ENCODE measurements at places on chromosomes 13 and 19.

- DNase-seq = no peak
Measured at GRCh38 chr19:9981406-9982260, 28.7 kb downstream of the COL5A3 start.

DNA sequence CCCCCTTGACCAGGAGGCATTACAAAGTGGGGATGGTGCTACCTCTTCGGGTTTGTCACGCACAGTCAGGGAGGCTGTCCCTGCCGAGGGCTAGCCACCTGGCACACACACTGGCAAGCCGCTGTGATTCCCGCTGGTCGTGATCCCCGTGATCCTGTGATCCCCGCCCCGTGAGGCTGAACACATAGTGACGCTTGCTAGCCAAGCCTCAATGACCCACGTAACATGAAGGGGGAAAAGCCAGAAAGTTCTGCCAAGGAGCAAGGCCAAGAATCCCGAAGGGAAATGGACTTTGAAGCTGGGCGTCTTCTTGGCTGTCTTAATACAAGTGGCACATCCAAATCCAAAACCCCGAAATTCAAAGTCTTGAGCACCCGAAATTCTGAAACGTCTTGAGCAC is 13.7 kb downstream of the LDLR start:
- no peak for DNase-seq

GRCh38 chr13:110605132-110605531 is 10.2 kb upstream of the NAXD start:
- DNase-seq = no peak

DNA sequence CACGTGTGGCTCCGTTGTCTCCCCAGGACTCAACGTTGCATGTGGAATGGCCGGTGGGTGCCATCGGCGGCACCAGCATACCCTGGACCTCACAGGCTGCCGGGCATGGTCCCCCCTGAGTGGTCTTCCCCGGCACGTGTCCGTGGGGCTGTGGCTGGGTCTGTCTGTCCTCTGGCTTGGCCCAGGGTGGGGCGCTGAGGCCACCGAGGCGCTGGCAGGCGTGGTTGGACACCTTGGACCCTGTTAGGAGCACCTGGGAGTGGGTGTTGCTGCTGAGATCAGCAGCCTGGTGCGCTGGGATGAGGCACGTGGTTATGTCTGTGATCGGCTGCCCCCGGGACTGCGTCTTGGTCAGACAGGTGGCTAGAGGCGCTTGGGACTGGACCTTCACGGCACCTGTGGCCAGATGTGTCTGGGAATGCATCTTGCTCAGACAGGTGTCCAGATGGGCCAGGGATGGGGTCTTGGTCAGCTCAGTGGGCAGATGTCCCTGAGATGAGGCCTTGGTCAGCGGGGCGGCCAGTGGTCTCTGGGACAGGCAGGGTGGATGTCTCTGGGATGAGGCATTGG is 9.2 kb downstream of the IQCN start:
- no peak for DNase-seq

GRCh38 chr19:43564800-43565199 is 10.5 kb downstream of the XRCC1 start:
- no peak for DNase-seq

GRCh38 chr13:100436099-100436498 is 152.5 kb downstream of the GGACT start:
- no peak for DNase-seq

DNA sequence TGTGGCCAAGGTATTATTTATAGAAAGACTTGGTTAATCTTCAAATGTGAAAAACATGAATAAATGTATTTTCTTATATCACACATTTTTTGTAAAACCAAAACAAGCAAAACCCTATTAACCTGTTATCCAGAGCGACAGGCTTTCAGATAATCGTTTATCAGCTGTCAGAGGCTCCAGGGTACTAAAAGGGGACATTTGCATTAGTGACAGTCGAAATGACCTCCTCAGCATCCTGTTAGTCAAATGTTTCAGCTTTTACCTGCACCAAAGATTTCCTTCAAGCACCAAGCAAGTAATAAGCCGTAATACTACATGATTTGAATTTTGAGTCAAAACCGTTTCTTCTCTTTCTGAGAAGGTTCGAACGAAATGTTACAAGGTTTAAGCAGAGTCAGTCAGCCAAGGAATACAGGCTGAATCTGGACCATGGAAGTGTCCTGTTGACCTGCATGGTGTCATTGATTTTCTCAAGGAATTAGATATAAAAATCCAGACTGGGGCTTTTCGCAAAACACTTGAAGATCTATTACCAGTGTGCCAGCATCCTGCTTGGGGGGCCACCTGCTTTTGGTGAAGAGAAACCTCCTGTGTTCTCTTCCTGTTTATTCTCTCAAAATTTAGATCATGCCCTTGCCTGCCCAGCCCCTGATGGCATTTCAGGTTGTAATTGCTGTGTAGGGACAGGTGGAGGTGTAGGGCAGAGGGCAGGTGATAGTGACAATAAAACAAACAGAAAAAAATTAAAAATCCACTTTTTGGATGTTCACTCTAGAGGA is 11.3 kb upstream of the RFC3 start:
- DNase-seq = no peak

- no peak for DNase-seq
Measured at GRCh38 chr19:47506459-47506858, 8.4 kb downstream of the NAPA start.

DNA sequence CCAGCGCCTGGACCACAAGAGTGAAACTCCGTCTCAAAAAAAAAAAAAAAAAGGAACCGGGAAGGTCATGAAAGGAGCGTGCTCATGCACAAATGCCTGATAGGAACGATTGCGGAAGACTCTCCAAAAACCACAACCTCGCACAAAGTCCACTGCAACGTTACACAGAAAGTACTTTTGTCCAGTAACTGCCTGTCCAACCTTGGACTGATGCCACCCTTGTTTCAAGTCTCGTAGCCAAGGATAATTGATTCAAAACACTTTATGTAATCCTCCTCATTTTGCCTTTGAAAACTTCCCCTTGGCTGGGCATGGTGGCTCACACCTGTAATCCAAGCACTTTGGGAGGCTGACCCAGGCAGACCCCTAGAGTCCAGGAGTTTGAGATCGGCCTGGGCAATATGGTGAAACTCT is 13.7 kb downstream of the LGALS7 start:
- DNase-seq = no peak

DNA sequence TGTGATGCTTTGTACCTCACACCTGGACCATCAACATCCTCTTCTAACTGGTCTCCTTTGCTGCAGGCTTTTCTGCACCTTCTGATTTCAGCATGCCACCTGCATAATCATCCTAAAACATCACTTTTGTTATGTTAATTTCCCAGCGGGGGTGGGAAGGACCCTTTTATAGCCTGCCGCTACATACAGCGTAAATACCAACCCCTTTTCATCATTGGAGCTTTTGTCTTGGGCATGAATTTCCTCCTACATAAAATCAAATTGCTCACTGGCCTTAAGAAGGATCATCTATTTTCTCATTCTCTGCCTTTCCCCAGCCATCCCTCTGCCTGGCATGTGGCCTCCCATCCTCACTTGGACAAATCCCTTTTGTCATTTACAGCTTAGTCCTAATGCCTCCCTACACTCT is 124.7 kb downstream of the RBM26 start:
- DNase-seq = no peak

- no peak for DNase-seq
Measured at GRCh38 chr19:10442698-10443097, 22.4 kb downstream of the PDE4A start.

GRCh38 chr13:22422023-22422422 is 751.1 kb downstream of the FGF9 start:
- no peak for DNase-seq

DNA sequence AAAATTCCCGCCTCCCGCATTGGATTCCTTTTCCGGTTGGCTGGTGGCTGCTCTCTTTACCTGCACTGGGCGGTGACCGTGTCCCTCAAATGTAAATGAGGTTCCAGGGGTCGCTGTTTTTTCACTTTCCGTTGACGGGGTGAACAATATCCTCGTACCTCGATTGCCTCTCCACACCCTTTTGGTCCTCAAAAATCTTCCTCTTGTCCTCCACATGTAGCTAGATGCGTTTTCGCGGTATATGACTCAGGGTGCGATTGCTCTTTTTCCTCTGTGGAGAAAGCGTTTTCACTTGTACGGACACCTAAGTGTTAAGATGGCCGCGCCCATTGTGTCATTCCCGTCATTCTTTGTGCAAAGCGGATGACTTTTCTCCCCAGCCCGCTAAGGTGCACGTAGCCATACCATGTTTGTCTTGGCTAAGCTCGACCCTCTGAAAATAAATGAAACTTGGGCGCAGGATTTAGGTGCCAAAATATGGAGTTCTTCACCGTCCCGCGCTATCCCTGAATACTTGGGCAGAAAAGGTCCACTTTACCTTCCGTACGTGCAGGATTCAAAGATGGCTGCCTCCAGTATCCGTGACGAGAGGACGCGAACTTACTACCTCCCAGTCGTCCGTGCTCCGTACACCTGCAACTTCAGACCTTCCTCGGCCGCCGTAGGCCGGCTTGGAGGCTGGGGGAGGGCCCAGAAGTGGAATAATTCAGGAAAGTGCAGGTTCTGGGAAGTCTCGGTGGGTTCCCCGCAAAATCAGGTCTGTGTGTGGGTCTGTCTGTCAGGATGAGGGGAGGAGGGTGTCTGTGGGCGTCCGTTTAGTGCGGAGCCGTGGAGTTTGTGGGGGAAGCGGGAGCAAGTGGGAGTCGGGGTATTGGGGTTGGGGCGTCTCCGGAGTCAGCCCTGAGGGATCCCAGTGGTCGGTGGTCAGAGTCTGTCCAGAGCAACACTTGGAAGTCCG is at the start of gene ZNF613:
Gene ZNF613 (plus strand): TSS at position 689 of the 958 bp plus-strand sequence. CDS start 8,749 bp downstream, outside the sequence.
- DNase-seq = peak; percentile 76

- no peak for DNase-seq
Measured at GRCh38 chr13:25762795-25763377, 288.9 kb downstream of the SHISA2 start.

- DNase-seq = no peak
Measured at GRCh38 chr13:74114641-74115040, 19.6 kb downstream of the KLF12 start.

DNA sequence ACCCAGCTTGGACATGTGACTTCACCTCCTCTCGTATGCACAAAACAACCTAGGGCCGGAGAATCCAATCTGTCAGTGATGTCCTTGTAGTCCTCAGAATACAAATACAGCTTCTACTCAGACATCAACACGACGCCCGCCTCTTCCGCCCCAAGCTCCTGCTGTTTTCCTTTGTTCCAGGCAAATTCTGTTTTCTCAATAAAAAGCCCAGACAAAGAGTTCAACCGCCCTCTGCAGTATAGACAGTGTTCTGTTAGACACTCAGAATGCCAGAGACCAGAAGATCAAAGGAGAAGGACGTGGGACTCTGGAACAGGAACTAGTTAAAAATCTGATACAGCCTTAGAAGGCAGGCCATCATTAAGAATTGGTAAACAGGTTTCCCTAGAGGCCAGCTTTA is 42.0 kb upstream of the GGACT start:
- DNase-seq = no peak

DNA sequence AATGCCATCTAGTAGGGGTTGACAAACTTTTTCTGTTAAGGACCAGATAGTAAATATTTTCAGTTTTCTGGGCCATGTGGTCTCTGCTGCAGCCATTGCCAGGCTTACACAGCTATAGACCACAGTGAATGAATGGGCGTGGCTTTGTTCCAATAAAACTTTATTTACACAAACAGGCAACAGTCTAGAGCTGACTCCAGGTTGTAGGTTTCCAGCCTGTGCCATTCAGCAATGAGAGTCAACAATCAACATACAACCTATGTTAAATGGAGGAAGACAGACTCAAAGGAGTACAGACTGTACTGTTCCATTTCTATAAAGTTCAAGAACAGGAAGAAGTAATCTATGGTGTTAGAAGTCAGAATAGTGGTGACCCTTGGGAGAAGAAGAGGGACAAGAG is 15.2 kb upstream of the IZUMO2 start:
- no peak for DNase-seq

DNA sequence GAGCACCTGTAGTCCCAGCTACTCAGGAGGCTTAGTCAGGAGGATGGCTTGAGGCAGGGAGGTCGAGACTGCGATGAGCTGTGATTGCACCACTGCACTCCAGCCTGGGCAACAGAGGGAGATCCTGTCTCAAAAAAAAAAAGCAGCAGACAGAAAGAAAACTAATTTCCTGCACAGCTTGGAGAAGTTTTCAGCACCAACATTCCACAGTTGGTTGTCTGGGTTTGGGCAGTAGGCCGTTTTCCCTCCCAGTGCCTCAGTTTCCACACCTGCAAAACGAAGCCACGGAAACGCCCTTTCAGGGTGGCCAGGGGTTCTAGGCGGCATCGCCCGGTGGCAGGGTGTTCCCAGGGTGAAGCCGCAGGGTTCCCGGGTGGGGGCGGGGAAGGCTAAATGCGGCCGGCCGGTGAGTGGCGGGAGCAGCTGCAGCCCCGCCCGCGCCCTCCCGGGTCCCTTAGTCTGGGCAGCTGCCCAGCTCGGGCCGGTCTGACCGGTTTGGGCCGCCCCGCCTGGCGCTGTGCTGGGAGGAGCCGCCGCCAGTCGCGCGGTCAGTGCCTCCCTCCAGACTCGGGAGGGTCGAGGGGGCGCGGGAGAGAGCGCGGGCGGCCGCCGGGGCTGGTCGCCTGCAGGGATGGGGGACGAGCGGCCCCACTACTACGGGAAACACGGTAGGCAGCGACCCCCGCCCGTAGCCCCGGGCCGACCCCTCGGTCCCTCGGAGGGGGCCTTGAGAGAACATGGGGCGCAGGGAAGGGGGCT is at the start of gene SLC44A2:
Gene SLC44A2 (plus strand): TSS at position 551 of the 759 bp plus-strand sequence. CDS start 81 bp downstream, at position 632.
- DNase-seq = no peak

GRCh38 chr19:35861640-35862160 is 5.0 kb downstream of the KIRREL2 start:
- DNase-seq = no peak

DNA sequence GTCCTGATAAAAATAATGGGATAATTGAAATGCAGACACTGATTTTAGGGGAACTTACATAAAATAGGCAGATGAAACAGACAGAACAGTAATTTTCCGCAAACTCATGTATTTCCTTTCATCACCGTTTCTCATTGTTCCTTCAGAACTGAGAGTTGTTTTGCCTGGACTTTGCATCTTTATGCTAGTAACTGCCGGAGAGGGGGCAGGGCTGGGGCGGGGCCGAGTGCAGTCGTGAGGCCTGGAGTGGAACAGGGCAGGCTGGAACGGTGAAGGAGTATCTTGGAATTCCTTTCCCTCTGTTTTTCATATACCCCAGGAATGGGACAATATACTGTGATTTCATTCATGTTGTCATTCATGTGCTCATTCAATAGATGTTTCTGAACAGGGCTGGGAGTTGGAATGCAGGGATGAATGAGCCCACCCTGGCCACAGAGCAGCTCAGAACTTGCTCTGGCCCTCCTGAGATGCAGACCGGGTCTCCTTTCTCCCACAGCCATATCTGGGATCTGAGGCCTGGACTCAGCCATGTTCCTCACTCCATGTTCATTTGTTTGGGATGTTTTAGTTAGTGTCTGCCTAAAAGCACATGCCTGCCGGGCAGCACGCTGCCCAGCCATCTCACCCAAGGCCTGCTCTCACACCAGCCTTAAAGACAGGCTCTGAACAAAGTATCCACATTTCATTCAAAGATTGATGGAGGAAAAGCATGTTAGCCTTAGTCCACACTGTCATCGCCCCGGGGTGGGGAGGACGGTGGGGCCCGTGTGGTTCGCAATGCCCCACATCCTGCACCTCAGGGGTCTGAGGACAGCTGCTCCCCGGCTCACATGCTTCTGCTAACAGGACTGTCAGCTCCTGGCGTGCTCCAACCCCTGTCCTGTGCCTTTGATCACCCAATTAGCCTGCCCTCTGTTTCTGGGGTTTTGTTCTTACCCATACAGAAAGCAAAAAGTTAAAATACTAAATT is 92.9 kb downstream of the SOX1 start:
- DNase-seq = no peak

GRCh38 chr19:44818466-44819031 is 9.6 kb downstream of the BCAM start:
- DNase-seq = no peak

All from effector CD4-positive, alpha-beta T cell (primary cell).